Fibroblast of skin of right quadriceps (primary cell): ENCODE measurements at places on chromosomes 2 and 18.

- DNase-seq = no peak
Observed at GRCh38 chr2:241302759-241303651, 12.5 kb downstream of the HDLBP start.

GRCh38 chr18:7846335-7846734, 279.2 kb downstream of the PTPRM start:
- no peak for DNase-seq

DNA sequence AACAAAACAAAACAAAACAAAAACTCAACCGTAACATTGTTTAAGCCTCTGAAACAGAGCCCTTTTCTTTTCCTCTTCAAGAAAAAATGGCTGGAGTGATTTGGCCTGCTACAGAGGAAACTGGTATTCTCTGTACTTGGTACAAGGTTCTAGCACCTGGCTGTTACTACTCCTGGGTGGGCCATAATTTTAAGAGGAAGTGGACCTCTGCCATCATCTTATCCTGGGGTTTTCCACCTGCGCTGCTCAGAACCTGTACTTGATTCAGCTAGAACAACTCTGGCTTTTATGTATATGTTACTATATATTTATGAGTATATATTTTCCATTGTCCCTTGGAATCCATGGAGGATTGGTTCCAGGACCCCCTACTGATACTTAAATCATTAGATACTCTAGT, 22.5 kb downstream of the SRSF7 start:
- DNase-seq = no peak

DNA sequence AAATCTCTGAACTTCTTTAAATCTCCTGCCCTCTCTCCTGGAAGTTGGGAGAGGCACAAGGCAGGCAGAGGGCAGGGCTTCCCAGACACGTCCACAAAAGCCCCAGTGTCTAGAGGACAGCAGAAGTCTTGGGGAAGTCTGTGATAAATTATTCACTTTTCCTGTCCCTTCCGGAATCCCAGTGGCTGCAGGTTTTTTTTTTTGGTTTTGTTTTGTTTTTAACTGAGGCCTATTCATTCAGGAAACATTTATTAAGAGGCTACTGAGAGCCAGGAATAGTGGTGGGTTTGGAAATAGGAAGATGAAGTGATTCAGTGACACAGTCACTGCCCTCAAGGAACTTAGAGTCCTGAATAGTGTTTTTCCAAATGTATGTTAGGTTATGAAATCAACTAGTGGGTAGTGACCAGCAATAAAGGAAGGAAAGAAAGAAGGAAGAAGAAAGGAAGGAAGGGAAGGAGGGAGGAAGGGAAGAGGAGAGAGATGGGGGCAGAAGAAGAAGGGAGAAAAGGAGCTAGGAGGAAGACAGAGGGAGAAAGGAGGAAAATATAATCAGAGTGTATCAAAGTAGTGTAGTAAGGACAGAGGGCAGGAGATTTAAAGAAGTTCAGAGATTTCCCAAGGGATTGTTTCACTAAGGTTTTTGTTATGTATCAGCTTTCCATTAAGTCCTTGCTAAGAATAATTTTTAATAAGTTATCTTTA, 98.9 kb upstream of the ZFP36L2 start:
- DNase-seq = peak; percentile 18

DNA sequence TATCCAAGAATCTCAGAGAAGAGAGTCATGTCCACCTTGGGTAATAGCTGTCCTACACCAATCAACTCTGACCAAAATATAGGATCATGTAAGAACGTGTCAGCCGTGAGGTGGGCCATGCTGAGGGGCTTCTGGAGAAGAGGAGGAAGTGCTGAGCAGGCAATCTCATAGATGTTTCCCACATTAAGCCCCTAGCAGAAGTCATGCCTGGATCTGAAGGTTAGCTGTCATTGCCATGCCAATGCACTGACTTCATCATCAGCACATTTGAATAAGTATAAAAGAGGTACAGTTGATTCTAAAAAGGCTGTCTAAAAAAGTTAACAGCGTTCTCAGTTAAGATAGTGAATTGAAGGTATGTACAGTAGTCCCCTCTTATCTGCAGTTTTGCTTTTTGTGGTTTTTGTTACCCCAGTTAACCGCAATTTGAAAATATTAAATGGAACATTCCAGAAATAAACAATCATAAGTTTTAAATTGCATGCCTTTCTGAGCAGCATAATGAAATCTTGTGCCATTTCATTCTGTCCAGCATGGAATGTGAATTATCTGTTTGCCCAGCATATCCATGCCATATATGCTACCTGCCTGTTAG, 67.2 kb upstream of the TMEM17 start:
- no peak for DNase-seq

DNA sequence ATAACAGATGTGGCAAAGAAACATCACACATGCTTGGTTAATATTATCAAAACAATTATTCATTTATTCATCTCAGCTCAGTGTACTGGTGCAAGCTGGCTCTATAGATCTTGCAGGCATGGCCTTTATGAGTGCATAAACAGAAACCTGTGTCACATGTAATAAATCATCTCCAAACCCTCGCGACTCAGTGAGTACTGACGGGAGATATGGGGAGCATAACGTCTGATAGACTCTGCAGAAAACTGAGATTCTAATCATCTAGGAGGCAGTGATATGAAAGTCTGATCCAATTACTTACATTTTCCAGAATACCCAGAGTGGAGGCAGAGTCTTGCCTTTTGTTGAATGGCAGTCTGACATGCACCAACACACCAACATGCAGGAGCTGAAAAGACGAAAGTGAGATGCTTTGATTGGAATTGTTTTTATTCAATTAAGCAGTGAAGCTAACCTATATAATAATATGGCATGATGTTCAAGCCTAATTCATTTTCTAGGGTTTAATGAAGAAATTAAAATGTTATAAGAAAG, 416.8 kb downstream of the RNF144A start:
- DNase-seq = no peak

DNA sequence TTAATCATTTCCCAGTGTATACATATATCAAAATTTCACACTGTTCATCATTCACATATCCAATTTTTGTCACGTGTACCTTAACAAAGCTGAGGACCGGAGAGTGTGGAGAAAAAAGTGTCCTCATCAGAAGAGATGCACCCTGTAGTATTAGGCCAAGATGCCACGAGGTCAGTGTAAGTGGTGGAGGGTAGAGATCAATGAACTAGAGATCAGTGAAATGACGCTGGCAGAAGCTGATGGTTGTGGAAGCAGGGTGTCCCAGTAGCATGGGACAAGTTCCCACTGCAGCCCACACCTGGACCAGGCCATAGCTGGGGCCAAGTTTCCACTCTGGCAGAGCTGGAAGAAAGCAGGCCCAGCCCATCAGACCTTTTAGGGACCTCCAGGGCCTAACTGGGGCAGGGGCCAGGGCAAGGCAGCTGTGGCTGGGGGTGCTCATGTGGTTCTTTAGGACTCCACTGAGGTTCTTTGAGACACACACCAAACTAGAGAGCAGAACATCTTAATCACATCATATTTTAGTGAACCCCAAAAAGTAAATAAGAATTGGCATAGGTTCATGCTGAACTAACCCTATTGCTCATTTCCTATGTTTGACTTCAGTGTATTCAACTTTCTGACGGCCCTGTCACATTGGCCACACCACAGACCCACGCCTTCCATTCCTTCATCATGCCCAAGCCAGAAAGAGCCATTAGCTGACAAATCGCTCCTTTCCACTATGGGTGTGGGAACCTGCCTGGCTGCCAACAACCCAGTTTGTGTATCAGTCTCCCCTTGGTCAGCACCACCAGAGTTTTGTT, 21.6 kb upstream of the GPR55 start:
- DNase-seq = no peak

DNA sequence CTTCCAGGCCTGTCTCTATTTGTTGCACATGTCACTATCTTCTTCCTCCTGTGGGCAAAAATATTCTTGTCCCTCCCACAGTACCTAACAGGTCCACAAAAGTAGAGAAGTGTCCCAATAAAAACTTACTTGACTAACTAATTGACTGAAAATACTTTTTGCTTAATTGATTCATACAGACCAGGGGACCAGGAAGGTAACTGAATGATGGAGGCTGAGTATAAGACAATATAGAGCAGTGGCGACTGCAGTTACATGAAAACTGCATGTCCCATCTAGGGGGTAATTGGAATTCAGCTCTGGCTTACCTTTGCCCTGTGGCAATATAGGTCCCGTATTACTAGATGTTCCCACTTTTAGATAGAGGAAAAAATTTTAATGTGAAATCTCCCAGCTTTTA, 112.9 kb upstream of the CREB1 start:
- no peak for DNase-seq

- no peak for DNase-seq
Observed at GRCh38 chr2:205816268-205816667, 134.0 kb downstream of the NRP2 start.

GRCh38 chr2:98880266-98881152, 55.5 kb downstream of the CRACDL start:
- no peak for DNase-seq

- DNase-seq = no peak
Observed at GRCh38 chr2:27288610-27289009, 6.4 kb downstream of the TRIM54 start.

GRCh38 chr2:21396252-21396651, 272.5 kb downstream of the TDRD15 start:
- DNase-seq = no peak
